Activated naive CD4-positive, alpha-beta T cell treated with anti-CD3 and anti-CD28 coated beads for 36 hours (primary cell): ENCODE measurements at places on chromosomes 13 and 19.

- H3K36me3 ChIP-seq, result no peaks in the 10 kb centered on the region
- H3K27me3 ChIP-seq, result peaks cover 8% of the 10 kb centered on the region
- DNase-seq, result no peak
- H3K4me3 ChIP-seq, result no peak overlapping the region
- no peak overlapping the region for H3K27ac ChIP-seq
Observed at GRCh38 chr13:34174671-34175145, 356.8 kb downstream of the RFC3 start.

DNA sequence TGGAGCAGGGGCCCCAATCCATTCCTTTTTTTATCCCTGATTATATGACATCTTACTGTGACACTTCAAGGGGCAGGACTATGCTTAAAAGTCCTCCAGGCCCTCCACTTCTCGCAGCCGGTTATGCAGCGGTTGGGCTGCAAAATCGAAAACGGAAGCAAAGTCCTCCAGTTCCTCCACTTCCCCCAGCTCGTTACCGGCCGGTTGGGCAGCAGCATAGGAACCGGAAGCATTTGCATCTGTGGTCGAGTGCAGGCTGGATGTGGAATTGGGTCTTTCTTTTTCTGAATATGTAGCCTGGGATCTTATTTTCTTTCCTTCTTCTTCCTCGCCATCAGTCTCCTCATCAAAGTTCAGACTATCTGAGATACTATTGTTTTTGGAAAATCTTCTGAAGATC, 46.1 kb downstream of the OXGR1 start:
- H3K27me3 ChIP-seq, result peaks cover 4% of the 10 kb centered on the region
- no peaks in the 10 kb centered on the region for H3K4me1 ChIP-seq
- no peaks in the 10 kb centered on the region for H3K36me3 ChIP-seq
- H3K4me3 ChIP-seq, result no peak overlapping the region
- DNase-seq, result no peak

- H3K36me3 ChIP-seq, result no peaks in the 10 kb centered on the region
- H3K4me1 ChIP-seq, result no peaks in the 10 kb centered on the region
- no peak overlapping the region for H3K27ac ChIP-seq
- no peak for DNase-seq
- no peaks in the 10 kb centered on the region for H3K27me3 ChIP-seq
Observed at GRCh38 chr13:96422002-96422401, 332.1 kb downstream of the HS6ST3 start.

DNA sequence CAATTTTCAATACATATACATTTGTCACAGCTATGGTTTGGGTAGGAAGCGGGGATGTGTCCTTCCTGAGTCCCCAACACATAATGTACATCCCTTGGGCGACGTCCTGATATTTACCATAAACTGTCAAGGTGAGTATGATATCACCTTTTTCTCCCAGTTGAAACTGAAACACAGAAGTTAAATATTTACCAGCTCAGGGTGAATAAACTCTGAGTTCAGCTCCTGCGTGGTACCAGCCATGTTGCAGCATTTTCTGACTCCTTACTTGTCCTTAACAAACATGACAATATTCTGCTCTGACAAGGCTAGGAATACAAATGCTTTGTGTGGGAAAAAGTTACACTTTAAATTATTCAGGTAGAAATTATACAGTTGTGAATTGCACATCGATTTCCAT, 294.2 kb downstream of the TEX29 start:
- DNase-seq, result no peak
- H3K4me3 ChIP-seq, result no peak overlapping the region
- H3K27ac ChIP-seq, result no peak overlapping the region
- H3K36me3 ChIP-seq, result no peaks in the 10 kb centered on the region

DNA sequence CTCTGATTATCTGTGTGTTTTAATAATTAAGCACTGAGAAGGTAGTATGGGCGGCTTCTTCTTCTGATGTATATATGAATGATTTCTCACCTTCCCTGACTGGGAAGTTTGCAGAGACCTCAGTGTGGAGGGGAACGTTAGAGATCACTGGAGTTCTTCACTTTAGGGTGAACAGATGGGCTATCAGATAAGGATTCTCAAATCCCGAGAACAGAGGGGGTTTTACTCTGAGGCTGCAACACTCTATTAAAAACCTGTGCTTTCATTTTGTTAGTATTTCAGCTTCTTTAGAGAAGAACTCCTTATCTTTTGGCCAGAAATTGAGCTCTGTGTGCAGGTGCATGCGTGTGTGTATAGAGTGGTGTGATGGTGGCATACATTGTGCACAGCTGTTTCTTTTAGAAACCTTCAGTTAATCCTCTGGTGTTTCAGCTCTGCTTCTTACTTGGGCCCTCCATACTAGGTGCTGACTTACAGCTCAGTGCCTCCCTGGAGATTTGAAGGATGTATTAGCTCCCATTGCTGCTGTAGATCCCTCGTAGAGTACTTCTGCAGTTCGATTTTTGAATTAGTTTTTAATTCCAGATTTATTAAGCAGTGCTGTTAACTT, 45.3 kb upstream of the PCDH9 start:
- DNase-seq, result no peak
- H3K4me3 ChIP-seq, result no peak overlapping the region
- H3K27ac ChIP-seq, result no peak overlapping the region
- peaks cover 2% of the 10 kb centered on the region for H3K27me3 ChIP-seq

DNA sequence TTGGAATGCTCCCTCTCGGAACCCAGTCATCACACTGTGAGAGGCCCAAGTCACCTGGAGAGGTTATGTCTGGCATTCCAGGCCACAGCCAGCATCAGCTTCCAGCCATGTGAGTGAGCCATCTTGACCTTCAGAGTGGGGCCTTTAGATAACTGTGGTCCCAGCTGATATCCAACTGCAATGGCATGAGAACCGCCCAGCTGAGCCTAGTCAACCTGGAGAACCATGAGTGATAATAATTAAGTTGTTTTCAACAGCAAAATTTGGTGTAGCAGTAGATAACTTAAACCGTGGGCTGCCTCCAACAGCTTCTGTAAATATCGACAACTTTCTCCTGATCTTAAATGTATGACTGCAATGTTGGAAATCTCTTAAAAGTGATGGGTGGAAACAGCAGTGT, 24.6 kb downstream of the DYRK1B start:
- no peaks in the 10 kb centered on the region for H3K4me1 ChIP-seq
- H3K27me3 ChIP-seq, result peaks cover under 1% of the 10 kb centered on the region
- no peak for DNase-seq

GRCh38 chr19:14826006-14826405, 9.0 kb downstream of the OR7A5 start:
- H3K36me3 ChIP-seq, result no peaks in the 10 kb centered on the region
- H3K4me3 ChIP-seq, result no peak overlapping the region
- no peak for DNase-seq
- H3K27me3 ChIP-seq, result peaks cover 39% of the 10 kb centered on the region
- H3K4me1 ChIP-seq, result no peaks in the 10 kb centered on the region
- H3K27ac ChIP-seq, result no peak overlapping the region

DNA sequence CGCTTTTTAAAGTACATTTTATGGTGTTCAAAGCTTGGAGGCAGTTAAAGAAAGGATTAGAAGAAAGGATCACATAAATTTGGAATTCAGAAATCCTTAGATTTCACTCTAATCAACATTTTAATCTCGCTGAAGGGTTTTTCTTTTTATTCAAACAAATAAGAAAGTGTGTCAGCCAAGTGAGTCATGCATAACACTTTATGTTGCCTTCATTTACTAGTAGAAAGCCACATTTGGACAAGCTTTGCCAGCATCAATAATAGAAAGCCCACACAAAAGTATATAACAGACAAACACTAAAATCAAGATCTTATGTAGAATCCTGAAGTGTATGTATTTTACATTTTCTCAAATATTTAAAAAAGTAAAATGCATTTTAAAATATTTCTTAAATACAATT, 154.9 kb upstream of the TRPC4 start:
- no peaks in the 10 kb centered on the region for H3K27me3 ChIP-seq
- H3K4me1 ChIP-seq, result no peaks in the 10 kb centered on the region
- H3K4me3 ChIP-seq, result no peak overlapping the region
- H3K27ac ChIP-seq, result no peak overlapping the region

DNA sequence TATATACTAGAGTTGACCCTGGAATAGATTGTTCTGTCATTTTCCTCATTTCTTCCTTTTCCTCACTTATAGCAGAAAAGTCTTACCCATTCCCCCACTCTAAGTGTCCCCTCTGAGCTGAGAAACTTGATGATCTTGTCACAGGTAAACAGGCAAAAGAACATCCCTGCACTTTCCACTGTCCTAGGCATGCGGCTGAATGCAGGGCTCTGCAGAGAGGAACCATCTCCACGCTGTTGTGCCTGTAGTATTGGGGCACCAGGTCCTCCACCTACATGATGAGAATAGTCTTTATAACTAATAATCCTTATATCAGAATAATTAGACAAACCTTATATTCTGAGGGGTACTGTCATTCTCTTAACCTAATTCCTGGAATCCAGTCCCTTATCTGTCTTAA, 211.3 kb downstream of the RBM26 start:
- peaks cover 40% of the 10 kb centered on the region for H3K4me1 ChIP-seq
- DNase-seq, result no peak
- no peak overlapping the region for H3K4me3 ChIP-seq
- no peaks in the 10 kb centered on the region for H3K36me3 ChIP-seq
- no peak overlapping the region for H3K27ac ChIP-seq

DNA sequence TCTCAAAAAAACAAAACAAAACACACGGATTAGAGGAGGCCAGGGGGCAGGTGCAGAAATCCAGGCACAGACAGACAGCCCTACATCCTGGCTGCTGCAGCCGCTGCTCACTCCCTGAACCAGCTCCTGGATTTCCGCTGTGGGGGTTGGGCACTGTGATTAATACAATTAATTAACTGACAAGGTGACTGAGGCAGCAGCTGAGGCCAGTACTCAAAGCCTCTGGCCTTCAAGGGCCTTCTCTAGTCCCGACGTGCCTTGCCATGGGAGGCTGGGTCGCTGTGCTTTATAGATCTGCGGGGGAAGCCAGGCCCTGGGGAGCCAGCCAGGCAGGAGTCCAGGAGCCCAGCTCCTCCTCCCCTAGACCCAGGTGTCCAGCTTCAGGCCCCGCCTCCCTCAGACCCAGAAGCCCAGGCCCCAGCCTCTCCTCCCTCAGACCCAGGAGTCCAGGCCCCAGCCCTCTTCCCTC, 4.6 kb downstream of the NECTIN2 start:
- H3K27ac ChIP-seq, result no peak overlapping the region
- no peak for DNase-seq
- H3K4me1 ChIP-seq, result peaks cover 10% of the 10 kb centered on the region
- no peaks in the 10 kb centered on the region for H3K36me3 ChIP-seq
- H3K4me3 ChIP-seq, result no peak overlapping the region
- H3K27me3 ChIP-seq, result peaks cover 13% of the 10 kb centered on the region

- peaks cover 23% of the 10 kb centered on the region for H3K4me1 ChIP-seq
- H3K36me3 ChIP-seq, result peaks cover 29% of the 10 kb centered on the region
- no peak for DNase-seq
- H3K27ac ChIP-seq, result no peak overlapping the region
- H3K27me3 ChIP-seq, result no peaks in the 10 kb centered on the region
Observed at GRCh38 chr19:10095622-10095947, 6.9 kb downstream of the ANGPTL6 start.

GRCh38 chr13:71871176-71871754, 4.3 kb upstream of the DACH1 start:
- no peak for DNase-seq
- no peak overlapping the region for H3K27ac ChIP-seq
- no peaks in the 10 kb centered on the region for H3K36me3 ChIP-seq
- H3K4me3 ChIP-seq, result no peak overlapping the region
- H3K4me1 ChIP-seq, result peaks cover 10% of the 10 kb centered on the region
- peaks cover 36% of the 10 kb centered on the region for H3K27me3 ChIP-seq

- no peak for DNase-seq
- no peaks in the 10 kb centered on the region for H3K27me3 ChIP-seq
- H3K27ac ChIP-seq, result no peak overlapping the region
- no peaks in the 10 kb centered on the region for H3K36me3 ChIP-seq
- H3K4me3 ChIP-seq, result no peak overlapping the region
Observed at GRCh38 chr13:111394211-111394922, 73.9 kb downstream of the TEX29 start.

GRCh38 chr19:15838351-15838750, 22.9 kb upstream of the OR10H1 start:
- no peaks in the 10 kb centered on the region for H3K36me3 ChIP-seq
- H3K4me1 ChIP-seq, result peaks cover 19% of the 10 kb centered on the region
- no peak overlapping the region for H3K27ac ChIP-seq
- H3K4me3 ChIP-seq, result no peak overlapping the region
- no peaks in the 10 kb centered on the region for H3K27me3 ChIP-seq

- no peaks in the 10 kb centered on the region for H3K27me3 ChIP-seq
- no peaks in the 10 kb centered on the region for H3K4me1 ChIP-seq
- no peak overlapping the region for H3K4me3 ChIP-seq
- DNase-seq, result no peak
- H3K27ac ChIP-seq, result no peak overlapping the region
- H3K36me3 ChIP-seq, result no peaks in the 10 kb centered on the region
Observed at GRCh38 chr13:59745392-59745788, 418.3 kb downstream of the DIAPH3 start.

GRCh38 chr19:10086591-10087192, 575 bp downstream of the SHFL start:
- no peaks in the 10 kb centered on the region for H3K27me3 ChIP-seq
- H3K36me3 ChIP-seq, result peaks cover 9% of the 10 kb centered on the region
- H3K4me1 ChIP-seq, result peaks cover 8% of the 10 kb centered on the region
- peak overlapping the region; percentile 80 for H3K4me3 ChIP-seq
- H3K27ac ChIP-seq, result peak overlapping the region; percentile 18
- DNase-seq, result peak; percentile 31

GRCh38 chr19:2394054-2394441, 33.3 kb downstream of the TIMM13 start:
- DNase-seq, result peak; percentile 32
- peaks cover 15% of the 10 kb centered on the region for H3K4me1 ChIP-seq
- peak overlapping the region; percentile 54 for H3K4me3 ChIP-seq

GRCh38 chr13:107421028-107421427, 794.3 kb downstream of the LIG4 start:
- no peaks in the 10 kb centered on the region for H3K27me3 ChIP-seq
- no peaks in the 10 kb centered on the region for H3K36me3 ChIP-seq
- no peak overlapping the region for H3K4me3 ChIP-seq
- no peak overlapping the region for H3K27ac ChIP-seq
- H3K4me1 ChIP-seq, result no peaks in the 10 kb centered on the region

DNA sequence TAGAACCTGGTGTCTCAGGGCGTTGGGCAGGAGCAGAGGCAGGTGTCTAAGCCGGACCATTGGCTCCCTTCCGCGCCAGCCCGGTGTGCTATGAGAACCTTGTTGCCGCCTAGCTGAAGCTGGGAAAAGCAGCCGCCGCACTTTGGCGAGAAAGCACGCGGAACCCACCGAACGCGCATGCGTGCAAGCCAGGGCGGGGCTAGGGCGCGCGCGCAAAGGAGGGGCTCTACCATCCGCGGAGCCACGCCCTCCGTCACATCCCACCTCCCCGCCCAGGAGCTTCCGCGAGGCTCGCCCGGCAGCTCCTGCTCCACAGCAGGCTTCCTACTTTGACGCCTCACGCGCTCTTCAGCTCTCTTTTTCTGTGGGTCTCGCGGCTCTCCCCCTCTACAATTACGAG, 51.3 kb downstream of the WDR87 start:
- H3K4me3 ChIP-seq, result no peak overlapping the region
- H3K27me3 ChIP-seq, result peaks cover 4% of the 10 kb centered on the region
- no peaks in the 10 kb centered on the region for H3K4me1 ChIP-seq

GRCh38 chr13:46126552-46127357, 21.9 kb upstream of the CPB2 start:
- peak overlapping the region; percentile 76 for H3K27ac ChIP-seq
- peaks cover 38% of the 10 kb centered on the region for H3K4me1 ChIP-seq
- H3K27me3 ChIP-seq, result no peaks in the 10 kb centered on the region
- H3K36me3 ChIP-seq, result peaks cover 34% of the 10 kb centered on the region
- DNase-seq, result peak; percentile 91

- DNase-seq, result no peak
- peaks cover 2% of the 10 kb centered on the region for H3K27me3 ChIP-seq
- H3K4me1 ChIP-seq, result no peaks in the 10 kb centered on the region
- H3K27ac ChIP-seq, result no peak overlapping the region
- no peak overlapping the region for H3K4me3 ChIP-seq
Observed at GRCh38 chr19:44344255-44344654, 12.2 kb downstream of the ZNF112 start.

- H3K4me1 ChIP-seq, result no peaks in the 10 kb centered on the region
- no peak overlapping the region for H3K4me3 ChIP-seq
- H3K36me3 ChIP-seq, result no peaks in the 10 kb centered on the region
- H3K27me3 ChIP-seq, result peaks cover 24% of the 10 kb centered on the region
Observed at GRCh38 chr19:29549105-29550070, 23.6 kb downstream of the VSTM2B start.
